Stimulated activated CD8-positive, alpha-beta memory T cell treated with anti-CD3 and anti-CD28 coated beads, Interleukin-15, amount 100 ng/mL, for 1 hour (primary cell): ENCODE measurements at places on chromosomes 2 and 18.

GRCh38 chr2:107530046-107530445 lies 296.6 kb upstream of the RGPD4 start:
- no peak for DNase-seq

GRCh38 chr2:105379741-105380186 lies 19.1 kb downstream of the FHL2 start:
- DNase-seq = no peak

- DNase-seq = no peak
Observed at GRCh38 chr2:126778561-126779501, 119.9 kb upstream of the TEX51 start.

DNA sequence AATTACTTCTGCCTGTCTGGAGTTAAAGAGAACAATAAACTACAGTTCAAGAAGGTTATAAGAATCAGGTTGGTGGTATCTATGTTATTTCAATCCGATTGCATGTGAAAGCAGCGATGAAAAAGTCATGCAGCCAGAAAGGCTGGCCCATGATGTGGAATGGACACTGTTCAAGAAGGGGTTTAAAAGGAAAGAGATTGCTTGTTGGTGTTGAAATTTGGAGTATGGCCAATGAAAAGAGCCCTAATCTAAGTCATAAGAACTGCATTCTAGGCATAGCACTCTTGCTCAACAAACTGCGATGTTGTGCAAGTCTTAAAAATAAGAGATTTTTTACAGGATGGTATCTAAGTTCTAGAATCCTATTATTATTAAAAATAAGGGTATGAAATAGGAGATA lies 61.3 kb downstream of the EFEMP1 start:
- no peak for DNase-seq

GRCh38 chr2:9010866-9011265 lies 7.4 kb upstream of the MBOAT2 start:
- DNase-seq = no peak

GRCh38 chr2:231866450-231866849 lies 59.7 kb downstream of the NPPC start:
- no peak for DNase-seq

GRCh38 chr18:54608028-54608642 lies 17.1 kb downstream of the DYNAP start:
- DNase-seq = no peak

DNA sequence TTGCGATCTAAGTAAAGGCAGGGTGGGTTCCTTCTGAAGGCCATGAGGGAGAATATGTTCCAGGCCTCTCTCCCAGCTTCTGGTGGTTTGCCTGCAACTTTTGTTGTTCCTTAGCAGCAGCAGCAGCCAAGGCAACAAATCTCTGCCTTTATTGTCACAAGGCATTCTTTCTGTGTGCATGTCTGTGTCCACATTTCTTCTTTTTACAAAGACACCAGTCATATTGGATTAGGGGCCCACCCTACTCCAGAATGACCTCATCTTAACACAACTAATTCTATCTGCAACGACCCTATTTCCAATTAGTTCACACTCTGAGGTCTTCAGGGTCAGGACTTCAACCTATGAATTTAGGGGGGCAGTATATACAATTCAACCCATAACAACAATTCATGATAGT lies 587.5 kb downstream of the XIRP2 start:
- DNase-seq = no peak

DNA sequence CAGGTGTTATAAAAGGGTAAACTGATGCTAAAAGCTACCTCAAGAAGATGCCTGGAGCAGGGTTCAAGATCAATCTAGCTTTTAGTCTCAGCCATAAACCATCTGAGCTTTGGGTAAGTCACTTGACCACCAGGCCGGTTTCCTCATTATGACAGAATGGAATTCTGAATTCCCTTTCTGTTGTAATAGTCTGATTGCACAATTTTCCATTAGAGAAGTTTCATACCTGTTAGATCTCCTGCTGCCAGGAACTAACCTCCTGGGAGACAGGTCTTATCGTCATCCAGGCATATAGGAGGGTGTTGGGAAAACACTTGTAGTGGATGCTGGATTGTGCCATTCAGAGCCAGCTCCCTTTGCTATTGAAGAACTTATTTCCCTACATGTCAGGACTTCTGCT lies 272.5 kb downstream of the TDRD15 start:
- DNase-seq = no peak

DNA sequence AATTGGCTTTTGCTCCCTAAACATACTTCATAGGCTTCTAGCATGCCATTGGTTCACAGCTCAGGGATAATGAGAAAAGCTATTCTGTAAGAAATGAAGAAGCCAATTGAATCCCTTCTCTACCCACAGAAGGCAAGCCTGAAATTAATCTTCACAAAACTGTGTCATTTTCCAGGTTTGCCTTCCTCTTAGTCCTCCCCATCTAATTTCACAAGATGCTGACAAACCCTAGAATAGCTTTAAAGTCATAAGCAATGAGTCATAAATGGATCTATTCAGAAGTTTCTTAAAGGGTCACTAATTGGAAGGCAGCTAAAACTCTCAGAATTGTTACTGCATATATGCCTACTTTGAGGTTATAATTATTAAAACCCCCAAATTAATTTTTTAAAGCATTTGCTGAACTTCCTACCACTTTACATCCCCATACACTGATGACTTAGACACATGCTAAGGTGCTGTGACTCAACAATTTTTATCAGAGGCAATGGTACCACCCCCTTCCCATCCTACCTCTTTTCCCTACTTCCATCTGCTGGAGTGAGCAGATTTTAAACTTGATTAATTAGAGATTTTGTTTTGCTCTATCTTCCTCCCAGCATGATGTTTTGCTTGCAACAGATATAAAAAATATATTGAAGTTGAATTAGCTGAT lies 51.3 kb upstream of the NABP1 start:
- DNase-seq = no peak

- DNase-seq = no peak
Observed at GRCh38 chr2:72134408-72134996, 13.2 kb downstream of the CYP26B1 start.

- DNase-seq = no peak
Observed at GRCh38 chr2:40859617-40860016, 407.7 kb upstream of the SLC8A1 start.

- no peak for DNase-seq
Observed at GRCh38 chr2:223954401-223954800, 2.9 kb upstream of the MRPL44 start.

- peak; percentile 33 for DNase-seq
Observed at GRCh38 chr2:160324161-160324800, 124.2 kb upstream of the ITGB6 start.

- DNase-seq = no peak
Observed at GRCh38 chr2:45373534-45373933, 237.5 kb downstream of the SRBD1 start.

GRCh38 chr2:241870081-241870541 lies 582 bp downstream of the RTP5 start:
- DNase-seq = no peak

- no peak for DNase-seq
Observed at GRCh38 chr2:147989809-147990403, 30.6 kb downstream of the ORC4 start.
